ENCODE measurements at places on chromosomes 7 and 10. TPM values are rescaled to one million over a fixed set of nuclear protein-coding genes. Genes with fewer than 3 reads are reported as not detected.

Gene KCNH2
- 1.9 TPM for total RNA-seq

DNA sequence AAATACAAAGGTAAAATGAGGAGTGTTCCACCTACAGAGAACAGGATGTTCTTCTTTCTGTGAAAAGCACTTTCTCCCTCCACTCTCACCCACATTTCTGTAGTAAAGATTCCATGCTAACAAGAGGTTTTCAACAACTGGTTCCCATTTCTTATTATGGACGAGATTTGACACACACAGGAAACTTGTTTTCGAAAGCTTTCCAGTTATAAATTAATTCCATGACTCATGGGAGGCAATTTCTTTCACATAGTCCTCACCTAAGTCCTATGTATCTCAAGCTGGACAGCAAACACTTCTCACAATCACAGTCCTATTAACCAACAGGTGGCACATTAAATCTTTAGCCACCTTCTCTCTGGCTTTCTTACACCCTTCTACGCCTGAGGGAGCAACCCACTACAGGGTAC, 24.5 kb downstream of the RAPGEF5 start:
- H3K4me1 ChIP-seq: no peaks in the 10 kb centered on the region
- DNase-seq: no peak
- H3K27me3 ChIP-seq: peaks cover 5% of the 10 kb centered on the region

DNA sequence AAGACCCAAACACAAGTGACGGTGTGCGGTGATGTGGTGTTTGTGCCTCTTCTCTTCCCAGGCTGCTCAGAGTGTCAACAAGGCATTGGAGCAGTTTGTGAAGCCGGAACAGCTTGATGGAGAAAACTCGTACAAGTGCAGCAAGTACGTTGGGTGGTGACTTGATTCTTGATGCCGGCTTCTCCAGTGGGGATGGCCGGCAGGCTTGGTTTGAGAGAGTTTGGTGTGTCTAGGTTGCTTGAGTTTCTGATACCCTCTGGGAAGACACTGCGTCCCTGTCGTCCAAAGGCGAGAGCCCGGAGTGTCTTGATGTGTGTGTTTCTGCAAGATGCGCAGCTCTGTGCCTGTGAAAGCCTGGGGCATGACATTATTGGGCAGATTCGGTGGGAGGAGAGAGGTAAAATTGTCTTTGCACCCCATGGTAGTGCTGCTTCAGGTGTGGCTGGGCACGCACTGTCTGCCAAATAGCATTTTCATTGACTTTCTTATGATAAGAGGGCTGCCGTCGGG, 111.8 kb downstream of the ANKRD61 start:
- H3K4me1 ChIP-seq: no peaks in the 10 kb centered on the region
- no peaks in the 10 kb centered on the region for H3K27me3 ChIP-seq

DNA sequence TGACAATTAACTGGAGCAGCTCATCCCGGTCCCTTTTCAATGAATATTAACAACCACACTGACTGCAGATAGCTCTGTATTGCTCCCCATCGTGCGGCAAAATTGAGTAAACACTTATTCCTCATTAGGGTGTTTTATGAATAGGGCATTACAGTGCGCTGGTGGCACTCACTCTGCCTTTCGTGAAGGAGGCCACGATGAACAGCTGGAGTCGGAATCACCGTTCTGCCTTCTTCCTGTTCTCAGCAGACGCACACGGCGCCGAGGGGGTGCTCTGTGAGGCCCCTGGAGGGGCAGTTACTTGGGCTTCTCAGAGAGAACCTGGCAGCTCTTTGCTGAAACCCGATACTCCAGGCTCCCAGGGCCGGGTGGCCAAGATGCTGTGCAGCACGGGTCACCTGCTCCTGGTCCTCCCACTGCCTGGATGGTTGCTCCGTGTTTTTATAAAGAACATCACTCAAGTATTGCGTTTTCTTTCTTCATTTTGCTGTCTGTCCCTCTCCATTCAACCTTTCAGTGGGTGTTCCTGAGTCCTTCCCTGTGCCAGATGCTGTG, 241.9 kb downstream of the GLRX3 start:
- no peaks in the 10 kb centered on the region for H3K36me3 ChIP-seq
- DNase-seq: no peak
- no peaks in the 10 kb centered on the region for H3K4me1 ChIP-seq
- H3K27me3 ChIP-seq: no peaks in the 10 kb centered on the region
- no peak overlapping the region for H3K4me3 ChIP-seq
- H3K27ac ChIP-seq: no peak overlapping the region

DNA sequence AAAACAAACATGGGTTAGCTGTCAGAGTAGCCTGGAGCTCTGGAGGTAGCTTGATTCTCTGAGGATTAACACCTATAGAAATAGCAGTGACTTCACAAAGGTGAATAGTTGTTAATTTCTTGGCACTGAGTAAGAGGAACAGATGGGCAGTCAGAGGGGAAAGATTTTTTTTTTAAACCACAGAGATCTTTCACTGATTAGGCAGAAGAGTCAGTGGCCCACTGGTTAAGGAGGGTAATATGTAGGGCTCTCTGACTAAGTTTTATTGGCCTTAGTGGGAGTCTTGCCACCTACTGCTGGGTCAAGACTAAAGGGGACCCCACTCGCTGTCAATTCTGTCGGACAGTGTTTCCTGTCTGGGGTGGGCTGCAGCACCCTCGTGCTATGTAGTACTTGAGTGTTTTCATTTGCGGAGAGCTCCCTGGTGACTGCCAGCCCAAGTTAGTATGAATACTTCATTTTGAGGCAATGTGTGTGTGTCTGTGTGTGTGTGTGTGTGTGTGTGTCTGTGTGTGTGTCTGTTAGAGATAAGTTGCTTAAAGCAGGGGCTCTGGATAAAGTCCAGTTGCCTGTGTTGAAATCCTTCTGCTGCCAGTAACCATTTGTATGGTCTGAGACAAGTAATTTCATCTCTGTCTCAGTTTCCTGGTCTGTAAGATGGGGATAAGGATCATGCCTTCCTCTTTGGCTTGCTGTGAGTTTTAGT, 145.2 kb downstream of the ARID5B start:
- H3K4me3 ChIP-seq: no peak overlapping the region
- H3K27ac ChIP-seq: peak overlapping the region; percentile 83
- peaks cover 4% of the 10 kb centered on the region for H3K36me3 ChIP-seq
- peaks cover 71% of the 10 kb centered on the region for H3K4me1 ChIP-seq
- H3K27me3 ChIP-seq: no peaks in the 10 kb centered on the region

Measured in CD4-positive, alpha-beta T cell (primary cell).